NCI-H226 (cell line): ENCODE measurements at places on chromosomes 3 and 15.

GRCh38 chr3:130539005-130539404, 22.0 kb downstream of the COL6A6 start:
- peak; percentile 11 for DNase-seq

DNA sequence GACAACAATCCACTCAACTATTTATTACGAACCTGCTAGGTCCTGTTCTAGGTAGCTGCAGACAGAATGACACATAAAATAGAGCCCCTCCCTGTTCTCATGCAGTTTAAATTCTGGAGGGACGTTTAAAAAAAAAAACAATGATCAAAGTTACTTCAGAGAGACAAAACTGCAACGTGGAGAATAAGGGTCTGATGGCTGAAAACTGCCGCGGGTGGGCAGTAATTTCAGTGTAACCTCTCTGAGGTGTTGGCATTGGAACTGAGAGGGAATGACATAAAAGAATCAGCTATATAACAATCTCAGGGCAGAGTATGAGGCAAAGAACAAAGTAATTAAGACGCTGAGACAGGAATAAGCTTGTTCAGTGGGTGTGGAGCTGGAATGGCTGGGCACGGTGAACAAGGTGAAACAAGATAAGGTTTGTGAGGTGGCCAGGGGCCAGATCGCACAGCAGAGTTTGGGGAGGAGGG, 19.5 kb downstream of the TBL1XR1 start:
- no peak for DNase-seq

GRCh38 chr15:71379893-71380292, 264.6 kb downstream of the THSD4 start:
- DNase-seq = no peak

DNA sequence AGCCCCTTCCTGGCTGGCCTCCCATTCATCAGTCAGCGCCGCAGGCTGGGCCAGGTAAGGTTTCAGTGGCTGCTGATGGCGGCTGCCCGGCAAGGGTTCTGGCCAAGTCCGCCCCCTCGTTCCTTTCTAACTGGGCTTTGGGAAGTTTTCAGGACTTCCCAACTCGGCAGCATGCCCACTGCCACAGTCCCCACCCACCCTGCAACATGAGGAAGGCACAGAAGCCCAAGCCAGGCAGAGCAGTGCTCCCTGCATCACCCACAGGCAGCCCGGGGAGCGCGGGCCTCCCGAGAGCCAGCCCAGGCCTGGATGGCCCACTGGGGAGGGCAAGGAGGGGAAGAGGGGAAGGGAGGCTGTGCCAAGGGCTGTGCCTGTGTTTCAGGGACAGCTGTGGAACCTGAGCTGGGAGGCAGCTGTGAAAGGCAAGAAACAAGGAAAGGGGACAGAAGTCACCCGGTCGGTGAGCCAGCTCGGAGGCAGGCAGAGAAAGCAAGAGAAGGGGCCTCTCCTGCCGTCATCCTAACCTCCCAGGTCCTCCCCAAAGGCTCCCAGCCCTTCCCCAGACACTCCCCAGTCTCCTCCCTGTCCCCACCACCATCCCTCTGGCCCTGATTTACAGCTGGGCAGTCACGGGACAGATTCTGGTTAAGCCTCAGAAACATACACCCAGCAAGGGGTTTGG, 73.9 kb downstream of the CPN2 start:
- DNase-seq = no peak

DNA sequence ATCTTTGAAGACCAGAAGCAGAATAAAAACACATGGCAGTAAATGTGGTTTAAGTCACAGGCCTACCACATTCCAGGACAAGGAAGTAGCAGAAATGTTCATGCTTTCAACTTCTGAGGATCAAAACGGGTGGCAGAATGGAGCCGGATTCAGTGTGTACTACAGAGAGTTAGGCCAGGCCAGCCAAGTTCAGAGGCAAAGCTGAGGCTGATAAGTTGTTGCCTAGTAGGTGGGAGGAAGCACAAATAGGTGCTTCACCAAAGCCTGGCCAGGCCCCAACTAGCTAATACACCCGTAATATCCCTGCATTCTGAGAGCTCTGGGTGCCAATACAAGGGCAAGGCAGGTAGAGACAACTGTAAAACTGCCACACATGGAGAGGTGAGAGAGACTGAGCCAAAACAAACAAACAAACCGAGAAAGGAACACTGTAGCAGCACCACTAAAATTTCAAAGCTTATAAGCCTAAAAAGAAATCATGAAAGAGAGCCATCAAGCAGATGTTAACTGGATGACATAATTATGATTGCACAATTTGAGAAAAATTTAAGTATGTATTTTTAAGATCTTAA, 156.4 kb upstream of the CBLB start:
- peak; percentile 24 for DNase-seq

DNA sequence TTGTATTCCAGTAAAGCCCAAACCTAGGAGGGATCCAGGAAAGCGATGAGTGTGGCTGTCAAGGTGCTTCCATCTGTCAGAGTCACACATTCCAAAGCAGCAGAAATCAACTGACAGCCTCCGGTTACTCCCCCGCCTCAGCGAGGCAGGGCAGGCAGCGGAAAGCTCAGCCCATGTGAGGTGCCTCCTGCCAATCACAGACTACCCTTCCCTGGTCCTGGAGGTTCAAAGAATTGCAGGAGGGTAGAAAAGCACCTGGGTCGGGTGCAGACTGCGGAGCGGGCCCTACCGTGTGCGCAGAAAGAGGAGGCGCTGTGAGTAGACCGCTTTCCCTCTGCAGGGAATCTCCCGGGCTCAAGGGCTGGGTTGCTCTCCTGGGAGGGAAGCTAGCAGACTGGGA, at the start of gene UPK1B:
UPK1B (plus strand) TSS at position 274 of the 400 bp plus-strand sequence. CDS start 13,144 bp downstream, outside the sequence.
- peak; percentile 85 for DNase-seq

DNA sequence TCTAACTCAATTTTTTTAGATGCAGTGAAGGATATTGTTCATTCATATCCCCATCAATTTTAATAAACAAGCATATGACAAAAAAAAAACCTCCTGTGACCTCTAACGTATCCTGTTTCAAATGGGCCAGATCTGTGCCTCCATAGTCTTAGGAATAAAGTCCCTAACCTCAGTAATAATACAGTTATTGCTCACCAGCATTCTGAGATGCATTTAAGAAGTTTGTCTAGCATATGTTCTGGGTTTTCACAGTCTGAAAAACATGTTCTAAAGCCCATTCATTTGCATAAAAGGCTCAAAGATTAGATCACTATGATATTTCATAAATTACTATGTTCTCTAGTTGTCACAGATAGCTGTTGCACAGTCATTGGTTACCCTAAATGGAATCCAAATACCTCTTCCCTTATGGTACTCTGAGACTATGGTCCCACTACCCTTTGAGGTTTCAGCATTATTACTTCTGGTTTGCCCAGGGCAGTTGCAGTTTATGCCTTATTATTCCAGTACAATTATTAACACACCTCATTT, 190.1 kb downstream of the ZIC4 start:
- DNase-seq = no peak

GRCh38 chr3:177102553-177102952, 94.7 kb downstream of the TBL1XR1 start:
- peak; percentile 83 for DNase-seq

- no peak for DNase-seq
These were observed 69.4 kb downstream of the SRGAP3 start for GRCh38 chr3:9179826-9180763.

DNA sequence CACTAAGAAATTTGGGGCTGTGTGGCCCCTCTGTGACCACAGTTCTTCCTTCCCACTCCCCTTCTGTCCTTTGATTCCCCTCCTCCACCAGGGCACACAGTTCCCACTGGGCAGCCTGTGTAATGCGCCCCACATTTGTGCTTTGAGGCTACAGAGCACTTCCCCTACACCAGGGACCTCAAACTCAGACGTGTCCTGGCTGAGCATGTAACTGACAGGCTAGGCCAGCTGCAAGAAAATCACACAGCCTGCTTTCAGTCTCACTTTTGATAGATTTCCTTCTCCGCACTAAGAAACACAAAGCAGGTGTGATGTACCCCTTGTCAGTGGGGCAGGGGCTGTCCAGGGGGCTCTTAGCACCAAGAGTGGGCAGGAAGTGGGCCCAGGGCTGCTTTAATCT, 29.6 kb downstream of the PRKCD start:
- no peak for DNase-seq

GRCh38 chr15:92584105-92584504, 71.5 kb downstream of the FAM174B start:
- no peak for DNase-seq

DNA sequence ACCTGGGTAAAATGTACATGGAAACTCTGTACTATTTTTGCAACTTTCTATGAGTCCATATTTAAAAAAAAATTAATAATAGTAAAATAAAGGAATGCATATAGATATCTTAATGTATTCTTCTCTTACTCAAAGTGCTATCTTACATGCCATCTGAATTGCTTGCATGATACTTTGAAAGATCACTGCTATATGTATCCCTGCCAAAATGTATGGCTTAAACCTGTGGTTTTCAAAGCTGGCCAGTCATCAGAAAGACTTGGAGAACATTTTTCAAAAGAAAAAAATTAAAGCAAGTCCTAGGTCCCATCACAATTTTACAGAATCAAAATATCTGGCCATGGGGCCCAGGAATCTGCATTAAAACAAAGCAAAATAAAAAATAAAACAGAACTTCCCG, 262.1 kb downstream of the LPP start:
- no peak for DNase-seq

- peak; percentile 11 for DNase-seq
These were observed 87.0 kb downstream of the PLSCR2 start for GRCh38 chr3:146382386-146382785.

GRCh38 chr3:127848131-127849129, 26.1 kb upstream of the MGLL start:
- no peak for DNase-seq

DNA sequence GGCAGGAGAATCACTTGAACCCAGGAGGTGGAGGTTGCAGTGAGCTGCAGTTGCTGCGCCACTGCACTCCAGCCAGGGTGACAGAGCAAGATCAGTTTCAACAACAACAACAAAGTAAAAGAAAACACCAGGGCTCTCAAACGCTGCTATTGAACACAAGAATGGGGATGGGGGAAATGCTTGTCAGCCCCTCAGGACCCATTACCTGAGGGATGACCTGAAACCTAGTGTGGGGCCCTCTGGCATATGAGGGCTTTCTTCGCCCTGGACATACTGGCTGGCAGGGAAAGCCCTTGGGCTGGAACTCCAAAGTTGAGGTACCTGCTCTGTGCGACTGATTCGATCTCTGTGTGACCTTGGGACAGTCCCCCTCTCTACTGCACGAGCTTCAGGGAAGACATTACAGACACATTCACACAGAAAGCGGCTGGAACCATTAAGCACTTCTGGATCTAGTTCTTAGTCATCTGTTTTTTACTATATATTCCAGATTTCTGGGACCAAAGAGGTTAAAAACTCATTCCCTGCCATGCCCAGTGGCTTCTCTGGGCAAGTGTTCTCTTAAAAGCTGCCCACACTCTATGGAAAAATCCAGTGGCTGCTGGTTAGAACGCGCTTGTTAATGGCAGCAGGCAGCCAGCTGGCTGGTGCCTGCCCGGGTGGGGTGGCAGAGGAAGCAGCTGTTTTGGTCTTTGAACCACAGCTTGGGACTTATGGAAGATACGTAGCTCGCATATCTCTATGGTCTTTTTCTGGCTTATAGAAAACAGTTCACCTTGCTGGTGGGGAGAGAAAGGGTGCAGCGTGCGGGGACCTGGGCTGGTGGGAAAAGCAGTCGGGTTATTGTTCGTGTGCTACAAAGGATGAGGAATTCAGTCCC, 57.2 kb downstream of the ATP1B3 start:
- DNase-seq = no peak

DNA sequence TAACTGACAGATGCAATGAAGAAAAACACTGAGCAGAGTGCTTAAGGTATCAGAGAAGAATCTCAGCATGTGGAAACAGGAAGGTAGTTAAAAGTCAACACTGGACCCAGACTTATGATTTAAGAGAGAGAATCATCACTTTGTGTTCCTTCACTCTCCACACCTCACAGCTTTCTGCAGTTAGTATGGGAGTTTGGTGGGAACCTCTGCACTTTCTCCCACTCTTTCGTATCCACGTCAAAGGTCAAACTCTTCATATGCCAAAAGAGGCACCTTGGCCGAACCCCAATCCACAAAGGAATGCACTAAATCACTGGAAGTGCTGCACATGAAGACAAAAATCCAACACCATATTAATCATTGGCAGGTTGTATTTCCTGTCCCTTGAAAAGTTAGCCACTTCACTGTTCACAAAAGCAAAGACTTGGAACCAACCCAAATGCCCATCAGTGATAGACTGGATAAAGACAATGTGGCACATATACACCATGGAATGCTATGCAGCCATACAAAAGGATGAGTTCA, 361.2 kb downstream of the MAGI1 start:
- no peak for DNase-seq

DNA sequence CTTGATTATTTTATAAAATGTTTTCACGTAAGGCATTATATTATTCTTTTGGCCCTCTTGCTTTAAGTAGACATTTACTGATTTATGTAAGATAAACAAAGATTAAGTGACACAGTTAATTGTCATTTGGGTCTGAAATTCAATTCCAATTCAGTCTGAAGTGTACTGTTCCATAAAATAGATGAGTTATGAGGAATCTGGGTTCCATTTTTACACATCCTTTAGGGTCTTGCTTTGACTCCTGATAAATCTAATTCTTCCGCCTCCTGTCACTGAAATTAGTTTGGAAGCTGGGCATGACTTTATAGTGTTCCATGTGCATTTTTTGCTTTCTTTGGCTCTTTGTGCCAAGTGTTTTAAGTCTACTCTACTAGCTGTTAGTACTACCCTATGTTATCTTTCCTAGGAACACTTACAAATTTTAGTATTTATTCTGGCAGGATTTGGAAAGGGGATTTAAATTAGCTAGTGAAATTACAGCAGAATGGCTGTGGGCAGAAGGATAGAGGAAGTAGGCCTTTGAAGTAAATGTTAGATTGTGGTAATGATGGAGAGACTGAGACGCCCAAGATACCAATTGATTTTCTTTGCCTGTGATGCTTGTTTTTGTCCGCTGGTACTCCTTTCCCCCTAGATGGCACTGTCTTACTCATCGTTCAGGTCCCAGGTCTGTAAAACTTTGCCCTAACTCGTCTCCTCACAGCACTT, 14.3 kb downstream of the ARL8B start:
- no peak for DNase-seq

DNA sequence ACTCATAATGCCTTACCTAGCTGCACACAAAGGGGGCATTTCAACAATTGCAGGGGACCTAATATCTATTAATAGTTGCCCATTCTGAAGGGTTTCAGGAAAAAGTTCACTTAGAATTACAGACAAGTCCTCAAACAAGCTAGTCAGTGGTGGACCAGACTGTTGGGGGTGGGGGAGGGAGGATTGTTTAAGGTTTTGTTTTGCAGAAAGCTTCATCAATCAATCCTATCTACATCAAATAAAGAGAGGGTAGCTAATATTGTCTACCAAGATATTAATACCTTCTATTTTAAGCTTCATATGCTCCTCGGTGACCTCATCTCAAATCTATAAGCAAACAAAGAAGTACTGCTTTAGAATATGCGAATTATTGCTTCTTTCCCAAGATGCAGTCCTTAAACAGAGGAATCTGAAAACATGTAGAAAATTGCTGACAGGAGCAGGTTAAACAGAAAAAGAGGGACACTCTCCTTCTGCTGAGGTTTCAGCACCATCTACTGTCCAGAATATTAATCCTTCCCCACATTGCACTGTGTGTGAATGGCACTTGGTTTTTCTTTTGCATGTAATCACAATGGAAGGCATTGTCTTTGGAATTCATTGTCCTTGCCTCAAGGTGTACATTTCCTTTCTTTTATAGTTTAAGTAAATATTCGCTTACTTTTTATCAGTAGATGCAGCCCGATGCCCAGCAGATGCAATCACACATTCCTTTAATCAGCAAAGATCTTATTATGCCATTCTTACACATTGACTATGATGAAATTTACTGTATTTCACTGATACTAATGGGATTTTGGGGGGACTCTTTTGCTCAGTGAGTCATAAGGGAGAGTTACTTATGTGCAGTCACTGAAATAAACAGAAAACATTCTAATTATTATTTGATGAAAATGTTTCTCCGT, 94.7 kb downstream of the IL5RA start:
- DNase-seq = no peak
